ENCODE measurements at places on chromosomes 4 and X. TPM values are rescaled to one million over a fixed set of nuclear protein-coding genes. Genes with fewer than 3 reads are reported as not detected.

Gene ETFDH
- 25.0 TPM for total RNA-seq

Gene CC2D2A
- 20.5 TPM for total RNA-seq

Gene FGF2
- total RNA-seq: 40.9 TPM

Gene ADH1A
- not detected for total RNA-seq

Gene FABP2
- not detected for total RNA-seq

Gene ZNF630
- 1.5 TPM for total RNA-seq

Gene PTPN13
- 91.1 TPM for total RNA-seq

Gene PCYT1B
- 2.1 TPM for total RNA-seq

Gene TCEAL6
- not detected for total RNA-seq

Gene DTHD1
- not detected for total RNA-seq

Gene OPRPN
- total RNA-seq: not detected

Gene CXCL3
- 3.3 TPM for total RNA-seq

Gene F8A2
- not detected for total RNA-seq

All from uterine smooth muscle cell (primary cell).